ENCODE measurements at places on chromosomes 6 and 20.

DNA sequence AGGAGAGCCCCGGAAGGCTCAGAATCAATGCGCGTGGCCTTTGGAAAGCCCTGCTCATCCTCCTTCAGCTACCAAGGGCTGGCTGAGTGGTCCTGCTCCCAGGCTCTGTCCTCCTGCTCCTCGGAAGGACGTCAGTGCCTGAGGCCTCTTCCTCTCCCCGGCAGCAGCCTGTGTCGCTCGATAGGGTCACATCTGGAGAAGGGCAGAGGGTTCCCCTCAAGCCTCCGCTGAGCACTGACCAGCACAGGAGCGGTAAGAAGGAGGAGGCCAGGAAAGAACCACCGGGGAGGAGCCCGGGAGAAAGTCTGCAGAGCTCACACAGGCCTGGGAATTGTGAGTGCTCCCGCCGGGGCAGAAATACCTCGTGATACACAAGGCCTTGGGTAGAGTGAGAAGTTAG, 21.2 kb downstream of the KIF25 start:
- DNase-seq: no peak

- no peak for DNase-seq
These were observed 333.3 kb upstream of the SYNCRIP start for GRCh38 chr6:85975957-85976356.

- peak; percentile 3 for DNase-seq
These were observed 7.4 kb downstream of the ADGRF5 start for GRCh38 chr6:46914279-46914810.

- no peak for DNase-seq
These were observed 78.7 kb downstream of the DLL1 start for GRCh38 chr6:170212051-170212756.

- no peak for DNase-seq
These were observed 153.4 kb upstream of the SALL4 start for GRCh38 chr20:51955756-51956155.

- DNase-seq: no peak
These were observed 66.0 kb downstream of the ELOVL5 start for GRCh38 chr6:53282741-53283140.

DNA sequence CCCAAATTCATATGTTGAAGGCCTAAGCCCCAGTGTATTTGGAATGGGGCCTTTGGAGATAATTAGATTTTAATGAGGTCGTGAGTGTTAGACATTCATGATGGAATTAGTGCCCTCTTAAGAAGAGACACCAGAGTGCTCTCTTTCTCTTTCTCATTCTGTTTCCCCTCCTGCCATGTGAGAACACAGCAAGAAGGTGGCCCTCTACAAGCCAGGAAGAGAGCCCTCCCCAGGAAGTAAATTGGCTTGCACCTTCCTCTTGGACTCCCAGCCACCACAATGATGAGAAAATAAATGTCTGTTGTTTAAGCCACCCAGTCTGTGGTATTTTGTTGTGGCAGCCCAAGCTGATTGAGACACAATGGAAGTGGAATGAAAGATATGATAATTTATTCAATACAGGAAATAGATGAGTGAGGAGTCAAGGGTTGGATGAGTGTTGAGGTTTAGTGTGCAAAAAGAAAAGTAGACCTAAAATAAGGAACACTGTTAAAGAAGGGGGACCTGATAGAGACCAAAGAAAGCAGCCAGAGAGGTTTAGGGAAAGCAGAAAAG, 25.9 kb upstream of the ATXN1 start:
- no peak for DNase-seq

GRCh38 chr6:91132461-91132860, 545.6 kb upstream of the MAP3K7 start:
- no peak for DNase-seq

GRCh38 chr6:106192824-106193223, 106.7 kb downstream of the PRDM1 start:
- DNase-seq: no peak

DNA sequence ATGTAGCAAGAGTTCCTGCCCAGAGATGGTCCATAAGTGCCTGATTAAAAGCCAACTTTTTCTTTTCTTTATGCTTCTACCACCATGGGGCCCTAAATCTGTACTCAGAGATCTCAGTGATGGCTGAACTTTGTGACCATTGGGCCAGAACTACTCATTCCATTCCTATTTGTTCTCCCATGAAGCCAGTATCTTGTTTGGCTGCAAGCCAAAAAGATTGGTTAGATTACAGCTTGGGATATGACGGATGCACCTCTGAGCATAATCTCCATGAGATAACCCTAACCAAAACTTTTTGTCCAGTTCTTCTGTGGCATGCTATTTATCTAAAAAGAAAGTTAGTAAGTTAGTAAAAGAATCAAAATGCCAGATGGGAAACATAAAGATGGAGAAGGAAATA, 72.2 kb downstream of the PLCB4 start:
- DNase-seq: no peak

DNA sequence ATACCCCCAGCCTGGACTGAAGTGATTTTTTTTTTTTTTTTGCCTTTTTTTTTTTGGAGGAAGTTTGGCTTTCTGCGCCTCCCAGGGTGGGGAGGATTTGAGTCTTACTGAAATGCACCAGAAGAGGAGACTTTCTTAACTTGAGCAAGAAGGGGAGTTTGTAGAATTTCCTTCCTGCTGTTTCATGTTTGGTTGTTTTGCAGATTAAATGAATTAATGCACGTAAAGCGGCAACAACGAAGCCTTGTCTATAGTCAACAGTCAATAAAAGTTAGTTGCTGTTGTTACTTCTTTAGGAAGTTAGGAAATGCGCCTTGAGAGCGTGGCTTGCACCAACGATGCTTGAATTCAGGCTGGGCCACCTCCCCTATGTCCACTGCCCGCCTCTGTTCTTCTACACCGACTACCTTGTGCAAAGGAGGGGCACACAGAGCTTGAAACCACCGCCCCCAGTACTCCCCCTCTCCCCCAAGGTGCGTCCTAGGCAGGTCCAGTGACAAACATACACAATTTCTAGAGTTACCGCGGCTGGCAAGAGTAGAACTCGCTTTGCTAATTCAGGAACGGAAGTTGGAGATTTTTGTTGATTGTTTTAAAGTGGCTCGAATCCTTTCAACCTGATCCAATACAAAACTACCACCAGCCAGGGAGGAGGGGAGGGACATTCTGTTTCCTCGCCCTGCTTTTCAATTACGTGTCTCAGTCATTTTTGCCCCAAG, 830 bp upstream of the CYP24A1 start:
- DNase-seq: no peak

DNA sequence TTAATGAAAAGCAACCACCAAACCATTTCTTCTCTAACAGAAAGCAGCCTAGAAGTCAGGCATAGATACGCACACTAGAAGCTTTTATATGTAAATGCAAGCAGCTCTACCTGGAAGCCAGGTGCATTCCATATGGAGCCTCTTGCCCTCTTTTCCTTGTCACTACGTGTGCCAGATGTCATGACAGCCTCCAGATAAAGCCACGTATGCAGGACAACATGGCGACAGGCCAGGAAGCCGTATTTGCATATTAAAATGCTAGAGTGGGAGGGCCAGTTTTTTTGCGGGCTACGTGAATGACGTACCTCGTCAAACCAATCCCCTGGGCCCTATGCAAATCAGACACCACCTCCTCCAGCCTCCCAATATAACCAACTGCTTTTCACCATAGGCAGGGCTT, 308.1 kb upstream of the SPTLC3 start:
- DNase-seq: no peak

DNA sequence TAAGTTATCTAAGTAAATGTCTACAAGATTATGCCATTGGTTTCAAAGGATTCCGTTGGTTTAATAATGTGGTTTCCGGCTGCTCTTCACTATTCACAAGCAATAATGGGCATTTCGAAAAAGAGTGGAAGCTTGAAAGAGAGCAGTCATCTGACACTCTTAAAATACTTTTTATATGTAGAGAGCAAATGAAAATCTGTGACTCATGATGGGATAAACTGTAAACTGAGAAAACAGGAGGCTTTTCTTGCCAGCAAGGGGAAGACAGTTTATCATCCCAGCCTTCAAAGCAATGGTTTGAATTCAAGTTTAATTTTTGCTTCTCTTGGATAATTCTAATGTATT, 145.7 kb downstream of the KHDC1L start:
- peak; percentile 37 for DNase-seq

DNA sequence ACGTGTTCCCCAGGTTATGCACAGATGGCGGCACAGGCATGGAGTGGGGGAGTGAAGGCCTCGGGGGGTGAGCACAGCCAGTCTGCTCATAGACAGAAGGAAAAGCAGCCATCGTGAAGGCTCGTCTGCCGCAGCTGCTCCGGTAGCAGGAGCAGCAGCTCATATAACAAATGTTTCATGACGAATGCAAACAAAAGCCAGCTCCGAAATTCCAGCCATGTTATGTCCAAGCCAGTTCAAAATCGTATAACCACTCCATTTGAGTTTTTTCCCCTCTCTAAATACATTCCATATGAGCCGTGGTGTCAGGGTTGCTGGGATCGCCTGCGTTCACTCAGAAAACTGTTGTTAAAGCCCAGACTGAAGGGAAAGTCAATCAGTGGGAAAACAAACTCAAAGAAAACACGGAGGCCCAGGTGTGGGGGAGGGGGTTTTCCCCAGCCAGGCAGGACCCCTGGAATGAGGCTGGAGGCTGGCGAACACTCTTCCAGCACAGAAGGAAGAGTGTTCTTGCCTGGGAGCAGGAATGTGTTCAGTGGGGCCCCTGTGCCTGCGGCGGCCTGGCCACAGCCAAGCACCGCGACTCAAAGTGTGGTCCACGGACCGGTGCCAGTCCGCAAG, 280.4 kb upstream of the TAB2 start:
- DNase-seq: no peak

DNA sequence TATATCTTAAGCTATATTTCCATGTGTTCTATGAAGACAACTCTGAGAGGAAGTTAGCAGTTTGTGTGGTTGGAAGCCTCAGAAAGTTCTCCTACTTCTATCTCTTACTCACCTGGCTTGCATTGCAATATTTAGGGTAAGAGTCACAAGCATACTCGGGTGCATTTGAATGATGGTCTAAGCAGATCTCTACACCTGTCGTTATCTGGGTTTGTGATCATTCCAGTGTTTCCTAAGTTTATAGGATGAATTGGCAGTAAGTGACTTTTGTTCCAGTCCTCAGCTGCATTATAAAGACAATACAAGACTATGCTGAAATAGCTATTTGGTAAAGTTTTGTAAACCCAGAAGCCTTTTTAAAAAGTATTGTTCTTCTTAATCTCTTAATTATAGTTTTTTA, 36.9 kb downstream of the CBFA2T2 start:
- no peak for DNase-seq

GRCh38 chr20:18734525-18735189, 78.9 kb upstream of the SCP2D1 start:
- DNase-seq: no peak

DNA sequence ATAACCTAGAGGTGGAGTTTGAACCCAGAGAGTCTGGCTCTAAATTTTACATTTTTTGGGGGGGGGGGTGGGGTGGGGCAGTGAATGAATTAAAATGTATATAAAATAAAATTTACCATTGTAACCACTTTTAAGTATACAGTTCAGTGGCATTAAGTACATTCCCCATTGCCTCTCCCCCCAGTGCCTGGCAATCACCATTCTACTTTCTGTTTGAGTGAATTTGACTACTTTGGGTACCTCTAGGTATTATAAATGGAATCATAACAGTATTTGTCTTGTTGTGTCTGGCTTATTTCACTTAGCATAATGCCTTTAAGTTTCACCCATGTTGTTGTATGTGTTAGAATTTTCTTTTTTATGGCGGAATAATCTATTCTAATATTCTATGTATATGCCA, 2.7 kb downstream of the FAM110A start:
- no peak for DNase-seq

- no peak for DNase-seq
These were observed 17.6 kb downstream of the GABRR1 start for GRCh38 chr6:89199579-89199978.

GRCh38 chr6:37585523-37585905, 85.8 kb upstream of the CCDC167 start:
- no peak for DNase-seq

DNA sequence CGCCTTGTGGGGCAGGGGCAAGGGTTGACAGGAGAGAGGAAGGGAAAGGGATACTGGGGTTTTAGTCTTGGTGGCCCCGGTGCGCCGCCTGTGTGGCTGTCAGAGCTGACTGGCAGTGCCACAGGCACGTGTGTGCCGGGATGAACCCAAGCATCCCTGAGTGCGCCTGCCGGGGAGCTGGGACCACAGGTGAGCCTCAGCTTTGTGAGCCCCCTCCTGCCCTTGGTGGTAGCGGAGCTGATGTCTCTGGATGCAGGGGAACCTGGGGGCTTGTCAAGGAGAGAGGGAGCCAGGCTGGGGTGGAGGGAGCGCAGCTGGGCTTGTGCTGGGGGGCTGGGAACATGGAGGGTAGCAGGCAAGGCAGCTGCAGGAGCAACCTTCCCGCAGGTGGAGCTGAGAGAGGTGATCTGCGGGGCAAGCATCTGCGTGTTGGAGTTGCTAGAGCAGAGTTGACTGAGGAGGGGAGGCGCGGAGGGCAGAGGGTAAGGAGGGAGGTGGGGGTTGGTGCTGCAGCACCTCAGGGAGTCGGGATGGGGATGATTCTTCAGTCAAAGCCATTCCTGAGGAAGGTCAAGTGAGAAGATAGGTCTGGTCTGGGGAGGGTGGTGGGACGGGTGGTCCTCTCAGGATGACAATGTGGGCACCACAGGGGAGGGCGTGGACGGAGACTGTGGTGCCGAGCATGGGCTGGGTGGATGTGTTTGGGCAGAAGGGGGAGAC, 28.1 kb downstream of the PYGB start:
- DNase-seq: no peak

DNA sequence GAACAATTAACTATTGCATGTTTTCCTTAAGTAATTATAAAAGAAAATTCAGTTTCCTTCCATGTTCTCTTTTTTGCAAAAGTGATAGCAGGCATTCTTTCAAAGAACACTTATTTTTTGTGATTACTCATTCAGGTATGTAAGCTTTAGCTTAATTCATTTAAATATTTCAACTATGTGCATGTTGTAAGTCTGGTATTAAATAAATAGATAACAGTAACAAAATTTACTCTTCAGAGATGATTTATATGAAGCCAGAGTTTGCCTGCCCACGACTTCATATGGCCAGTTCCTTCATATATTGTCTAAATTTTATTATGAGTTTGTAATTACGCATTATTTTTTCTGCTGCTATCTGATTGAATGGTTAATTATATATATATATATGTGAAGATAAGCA, 110.9 kb downstream of the ADGRG6 start:
- DNase-seq: no peak

- DNase-seq: no peak
These were observed 70.4 kb upstream of the PTPN1 start for GRCh38 chr20:50439539-50440453.

DNA sequence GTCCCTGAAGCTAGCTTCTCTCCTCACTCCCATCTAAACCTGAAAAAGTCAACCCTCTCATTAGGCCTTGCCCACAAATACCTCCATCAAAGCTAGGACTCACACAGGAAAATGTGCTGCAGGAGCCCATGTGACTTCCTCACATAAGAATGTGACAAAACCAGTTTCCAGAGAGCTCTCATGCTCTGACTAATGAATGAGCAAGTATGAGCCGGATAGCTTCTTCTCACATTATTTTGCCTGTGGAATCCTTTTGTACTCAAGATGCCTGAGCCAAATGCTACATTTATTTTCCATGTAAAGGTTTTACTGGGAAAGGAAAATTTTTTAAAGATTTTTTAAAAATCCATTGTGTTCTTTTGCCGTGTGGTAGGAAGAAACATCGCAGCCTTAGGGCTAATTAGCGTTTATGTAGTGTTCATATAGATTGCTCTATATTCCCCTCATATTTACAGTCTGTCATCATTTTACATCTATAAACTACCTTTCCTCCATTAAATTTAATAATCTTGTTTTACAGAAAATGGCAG, 68.6 kb upstream of the CCN6 start:
- DNase-seq: peak; percentile 69
